ENCODE measurements at places on chromosomes 7 and 10.

DNA sequence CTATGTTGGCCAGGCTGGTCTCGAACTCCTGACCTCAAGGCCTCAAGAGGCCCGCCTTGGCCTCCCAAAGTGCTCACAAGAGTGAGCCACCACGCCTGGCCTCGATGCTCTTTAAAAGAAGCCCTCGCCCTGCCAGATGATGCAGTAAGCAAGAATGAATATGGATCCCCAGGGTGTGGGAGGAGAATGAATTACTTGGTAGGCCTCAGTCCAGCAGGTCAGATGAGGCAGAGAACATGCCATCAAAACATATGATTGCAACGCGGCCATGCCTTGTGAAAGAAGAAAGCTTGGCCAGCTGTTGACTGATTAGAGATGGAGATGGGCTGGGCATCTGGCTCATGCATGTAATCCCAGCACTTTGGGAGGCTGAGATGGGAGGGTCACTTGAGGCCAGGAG is 68.7 kb downstream of the CAMK1D start:
- DNase-seq, result peak; percentile 15

DNA sequence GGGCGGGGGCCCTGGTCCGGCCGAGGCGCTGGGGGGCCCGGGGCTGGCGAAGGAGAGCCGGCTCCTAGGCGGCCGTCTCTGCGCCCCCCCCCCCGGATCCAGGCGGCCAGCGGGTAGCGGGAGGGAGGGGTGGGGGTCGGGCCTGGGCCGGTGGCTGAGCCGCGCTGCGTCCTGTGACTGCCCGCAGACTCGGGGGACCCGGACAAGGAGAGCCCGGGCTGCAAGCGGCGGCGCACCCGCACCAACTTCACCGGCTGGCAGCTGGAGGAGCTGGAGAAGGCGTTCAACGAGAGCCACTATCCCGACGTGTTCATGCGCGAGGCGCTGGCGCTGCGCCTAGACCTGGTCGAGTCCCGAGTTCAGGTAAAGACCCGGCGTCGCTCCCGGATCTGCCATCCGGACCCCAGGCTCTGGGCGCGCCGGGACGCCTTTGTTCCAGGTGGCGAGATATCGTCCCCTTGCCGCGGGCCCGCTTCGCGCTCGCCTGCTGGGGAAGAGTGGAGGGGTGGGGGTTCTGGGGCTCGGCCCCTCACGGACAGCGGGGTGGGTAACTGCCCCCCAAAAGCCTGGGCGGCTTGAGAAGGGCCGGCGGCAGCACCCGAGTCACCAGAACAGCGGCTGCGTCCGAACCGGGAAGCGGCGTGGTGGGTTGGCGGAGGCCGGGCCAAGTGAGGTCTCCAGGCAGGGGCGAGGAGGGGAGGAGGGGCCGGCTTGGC is 819 bp downstream of the UNCX start:
- no peak for DNase-seq

- DNase-seq, result no peak
Observed at GRCh38 chr7:123746055-123746454, 2.7 kb downstream of the WASL start.

DNA sequence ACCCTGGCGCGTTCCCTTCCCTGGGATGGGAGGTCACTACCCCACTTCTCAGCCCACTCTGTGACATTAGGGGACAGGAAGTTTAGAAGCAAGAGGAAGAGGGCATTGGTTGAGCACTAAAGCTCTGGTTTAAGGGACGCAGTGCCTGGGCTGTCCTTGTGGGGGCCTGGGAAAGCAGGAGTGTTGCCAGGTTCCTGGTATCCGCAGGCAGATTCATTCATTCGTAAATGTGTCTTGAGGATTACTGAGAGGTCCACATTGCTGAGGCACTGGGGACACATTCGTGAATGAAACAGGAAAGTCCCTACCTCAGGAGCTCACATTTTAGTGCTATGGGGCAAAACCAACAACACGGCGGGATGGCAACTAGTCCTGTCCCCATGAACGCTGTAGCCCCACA is 69.4 kb downstream of the COL13A1 start:
- DNase-seq, result no peak

GRCh38 chr10:110822035-110822711 is 49.6 kb upstream of the PDCD4 start:
- no peak for DNase-seq

DNA sequence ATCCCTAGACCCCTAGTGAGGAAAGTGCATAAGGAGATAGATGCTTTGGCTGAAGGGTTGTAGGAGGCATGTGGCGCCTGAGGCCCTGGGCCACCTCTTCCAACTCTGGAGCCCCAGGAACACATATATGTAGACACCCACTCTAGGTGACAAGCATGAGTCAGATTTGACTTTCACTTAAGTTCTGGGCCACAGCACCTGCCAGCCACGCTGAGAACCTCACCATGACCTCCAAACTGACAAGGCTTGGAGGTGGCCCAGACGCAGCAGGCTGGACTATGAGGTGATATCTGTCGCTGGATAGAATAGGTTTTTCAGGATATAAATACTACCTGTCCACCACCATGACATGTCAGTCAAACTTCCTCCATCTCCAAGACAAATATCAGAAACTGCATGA is 894.0 kb upstream of the ZNF722 start:
- no peak for DNase-seq

GRCh38 chr7:16727736-16728135 is 25.8 kb upstream of the TSPAN13 start:
- DNase-seq, result no peak

DNA sequence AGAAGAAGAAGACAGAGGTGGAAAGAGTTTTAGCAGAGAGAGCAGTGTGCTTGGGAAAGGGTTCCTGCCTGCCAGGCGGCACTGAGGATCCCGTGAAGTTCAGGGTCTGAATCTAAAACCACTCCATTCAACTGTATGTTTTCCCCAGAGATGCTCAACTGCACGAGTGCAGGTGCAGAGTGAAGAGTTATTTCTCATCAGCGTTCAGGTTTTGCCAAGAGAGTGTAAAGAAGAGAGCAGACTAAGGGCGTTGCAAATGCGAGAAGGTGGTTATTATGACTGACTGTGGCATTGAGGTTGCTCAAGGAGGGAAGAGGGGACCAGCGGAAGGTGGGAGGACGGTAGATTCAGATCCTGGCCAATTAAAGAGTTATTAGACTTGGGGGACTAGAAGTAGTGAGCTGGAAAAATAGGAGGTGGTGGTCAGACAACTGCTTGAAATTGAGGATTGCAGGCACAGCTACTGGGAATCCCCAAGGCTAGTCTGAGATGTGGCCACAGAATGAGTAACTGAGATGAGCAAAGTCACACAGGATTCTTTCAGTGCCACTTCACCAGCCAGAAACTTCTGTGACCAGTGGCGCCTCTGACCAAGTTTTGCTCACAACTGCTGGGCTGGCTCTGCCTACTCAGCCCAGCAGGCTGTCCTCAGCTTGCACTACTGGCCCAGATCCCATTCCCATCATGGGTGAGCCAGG is 29.1 kb downstream of the STRA8 start:
- no peak for DNase-seq

DNA sequence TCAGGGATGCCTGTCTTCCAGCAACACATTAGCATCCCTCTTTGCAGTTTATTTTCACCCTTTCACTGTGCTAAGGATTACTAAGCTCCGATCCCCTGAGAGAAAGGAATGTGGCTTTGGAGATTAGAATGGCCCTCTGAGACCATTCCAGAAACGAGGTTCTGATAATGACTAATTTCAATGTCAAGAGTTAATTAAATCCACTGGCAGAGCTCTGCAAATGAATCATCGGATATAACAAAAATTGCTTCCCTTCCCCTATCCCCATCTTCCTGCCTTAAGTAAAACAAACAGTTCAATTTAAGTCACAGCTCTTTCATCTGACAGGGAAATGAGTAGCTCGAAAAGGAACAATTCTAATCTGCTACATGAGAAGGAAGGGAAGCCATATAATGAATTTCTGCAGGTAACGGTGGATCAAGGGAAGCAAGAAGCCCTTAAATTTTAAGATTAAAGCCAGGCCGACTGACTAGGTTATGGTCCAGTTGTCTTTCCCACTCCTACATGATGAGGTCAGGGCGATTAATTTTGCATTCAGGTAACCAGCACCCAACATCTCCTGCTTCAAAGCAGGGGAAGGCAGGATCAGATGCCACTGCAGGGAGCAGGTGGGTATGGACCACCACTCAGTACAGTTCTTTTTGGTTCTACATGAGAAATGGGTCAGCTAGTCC is 50.5 kb downstream of the MALSU1 start:
- peak; percentile 84 for DNase-seq

DNA sequence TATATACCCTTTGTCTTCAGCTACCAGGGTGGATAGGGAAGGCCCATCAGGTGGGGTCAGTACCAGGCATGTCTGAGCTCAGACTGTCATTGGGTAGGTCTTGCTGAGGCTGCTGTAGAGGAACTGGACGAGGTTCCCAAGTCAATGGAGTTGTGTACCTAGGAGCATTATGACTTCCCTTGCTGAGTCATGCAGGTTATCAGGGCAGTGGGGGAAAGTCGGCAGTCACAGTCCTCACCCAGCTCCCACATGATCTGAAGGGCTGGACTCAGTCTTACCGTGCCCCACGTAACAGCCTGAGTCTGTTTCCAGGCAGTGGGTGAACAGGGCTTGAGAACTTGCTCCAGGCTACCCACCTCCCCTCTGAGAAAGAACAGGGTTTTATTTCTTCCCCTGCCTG is 260.8 kb upstream of the COBL start:
- DNase-seq, result no peak

DNA sequence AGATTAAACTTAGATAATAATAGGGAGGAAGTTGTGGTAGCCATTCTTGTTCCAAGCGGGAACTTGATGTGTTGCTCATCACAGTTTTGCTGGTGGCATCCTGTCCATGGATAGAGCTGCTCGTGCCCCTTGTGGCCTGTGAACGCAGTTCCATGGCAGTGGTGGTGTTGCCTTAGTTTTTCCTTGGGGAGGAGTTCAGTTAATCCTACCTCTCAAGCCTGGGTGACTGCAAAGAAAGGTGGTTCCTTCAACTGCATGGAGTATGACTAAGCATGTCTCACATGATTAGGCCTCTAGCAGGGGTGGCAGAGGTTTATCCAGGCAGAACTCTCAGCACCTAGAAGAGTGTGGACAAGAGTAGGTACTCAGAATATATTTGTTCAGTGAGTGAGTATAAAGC is 99.7 kb downstream of the MAPK8 start:
- no peak for DNase-seq

DNA sequence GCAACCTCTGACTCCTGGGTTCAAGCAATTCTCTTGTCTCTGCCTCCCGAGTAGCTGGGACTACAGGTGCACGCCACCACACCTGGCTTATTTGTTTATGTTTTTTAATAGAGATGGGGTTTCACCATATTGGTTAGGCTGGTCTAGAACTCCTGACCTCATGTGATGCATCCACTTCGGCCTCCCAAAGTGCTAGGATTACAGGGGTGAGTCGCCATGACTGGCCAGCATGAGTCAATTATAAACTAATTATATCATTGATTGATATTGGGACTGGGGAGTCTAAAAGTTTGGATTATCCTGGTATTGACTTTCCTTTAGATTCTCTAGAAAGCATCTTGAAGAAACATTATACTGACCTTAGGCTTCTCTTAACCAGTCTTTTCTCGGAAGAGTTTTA is 73.9 kb upstream of the CCNY start:
- no peak for DNase-seq

DNA sequence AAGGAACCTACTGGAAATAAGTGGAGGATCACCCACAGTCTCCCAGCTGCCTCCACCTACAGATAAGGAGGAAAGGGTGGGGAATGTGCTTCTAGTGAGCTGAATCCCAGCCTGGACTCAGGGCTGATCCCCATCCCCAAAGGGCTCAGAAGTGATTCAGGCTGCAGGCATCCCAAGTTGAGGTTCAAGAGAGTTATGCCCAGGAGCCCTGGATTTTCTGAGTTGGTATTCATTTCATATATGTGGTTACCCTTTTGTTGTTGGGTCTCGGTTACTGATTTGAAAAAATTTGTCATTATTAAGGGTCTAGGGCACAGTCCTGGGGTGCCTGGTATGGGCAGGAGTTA is 30.0 kb upstream of the SRGN start:
- peak; percentile 69 for DNase-seq

GRCh38 chr7:27684491-27684890 is 21.8 kb upstream of the HIBADH start:
- no peak for DNase-seq

DNA sequence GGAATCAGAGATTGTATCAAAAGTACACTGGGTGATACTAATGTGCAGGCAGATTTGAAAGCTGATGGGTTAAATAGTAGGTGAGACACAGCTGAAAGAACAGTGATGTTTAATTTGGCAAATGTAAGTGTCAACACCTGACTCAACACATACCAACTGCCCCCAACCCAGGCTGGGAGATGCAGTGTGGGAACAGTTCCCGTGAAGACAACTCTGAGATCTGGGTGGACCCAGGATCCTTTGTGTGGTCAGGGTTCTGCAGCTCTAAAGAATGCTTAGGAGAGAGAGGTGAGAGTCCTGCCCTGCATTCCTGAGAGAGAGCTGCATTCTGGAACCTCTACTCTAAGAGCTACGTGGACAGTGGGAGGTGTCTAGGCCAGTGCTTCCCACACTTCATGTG is 479.7 kb downstream of the RPS24 start:
- peak; percentile 5 for DNase-seq

DNA sequence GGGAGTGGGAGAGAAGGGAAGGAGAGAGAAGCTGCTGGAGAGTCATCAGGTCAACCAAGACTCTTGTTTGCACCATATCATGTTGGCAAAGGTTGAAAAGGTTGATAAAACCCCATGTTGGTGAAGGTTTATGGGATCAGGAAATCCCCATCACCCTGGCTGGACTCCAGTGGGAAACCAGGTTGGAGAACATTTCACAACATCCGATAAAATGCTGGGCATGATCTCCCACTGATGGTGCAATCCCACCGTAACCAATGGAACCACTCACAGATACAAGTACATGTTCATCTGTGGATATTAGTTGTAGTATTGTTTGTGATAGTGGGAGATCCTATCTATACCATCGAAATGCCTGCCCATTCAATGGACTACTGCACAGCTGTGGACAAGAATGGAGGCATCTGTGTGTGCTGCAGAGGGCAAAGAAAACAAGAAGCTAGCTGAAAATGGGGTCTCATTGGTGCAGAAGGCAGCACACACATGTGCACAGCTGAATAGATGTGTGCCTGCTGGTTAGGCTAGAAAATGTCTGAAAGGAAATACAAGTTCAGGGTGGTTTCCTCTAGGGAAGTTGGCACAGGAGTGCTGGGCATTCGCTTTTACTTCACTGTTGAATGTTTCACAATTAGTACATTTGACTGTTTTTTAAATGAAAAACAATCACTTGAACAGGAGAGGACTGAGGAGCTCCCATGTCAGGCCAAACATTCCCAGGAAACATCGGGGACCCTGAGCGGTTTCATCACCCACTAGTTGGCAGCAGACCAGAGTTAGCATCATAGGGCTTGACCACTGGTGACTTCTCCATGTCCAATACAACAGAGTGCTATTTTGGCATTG is 80.4 kb upstream of the MGMT start:
- no peak for DNase-seq

- DNase-seq, result peak; percentile 52
Observed at GRCh38 chr7:80463272-80463920, 48.5 kb downstream of the GNAT3 start.

Measured in fibroblast of skin of scalp (primary cell).